Activated naive CD4-positive, alpha-beta T cell treated with anti-CD3 and anti-CD28 coated beads, Interleukin-2, amount 50 U/mL, for 16 hours (primary cell): ENCODE measurements at places on chromosomes 2 and 18.

DNA sequence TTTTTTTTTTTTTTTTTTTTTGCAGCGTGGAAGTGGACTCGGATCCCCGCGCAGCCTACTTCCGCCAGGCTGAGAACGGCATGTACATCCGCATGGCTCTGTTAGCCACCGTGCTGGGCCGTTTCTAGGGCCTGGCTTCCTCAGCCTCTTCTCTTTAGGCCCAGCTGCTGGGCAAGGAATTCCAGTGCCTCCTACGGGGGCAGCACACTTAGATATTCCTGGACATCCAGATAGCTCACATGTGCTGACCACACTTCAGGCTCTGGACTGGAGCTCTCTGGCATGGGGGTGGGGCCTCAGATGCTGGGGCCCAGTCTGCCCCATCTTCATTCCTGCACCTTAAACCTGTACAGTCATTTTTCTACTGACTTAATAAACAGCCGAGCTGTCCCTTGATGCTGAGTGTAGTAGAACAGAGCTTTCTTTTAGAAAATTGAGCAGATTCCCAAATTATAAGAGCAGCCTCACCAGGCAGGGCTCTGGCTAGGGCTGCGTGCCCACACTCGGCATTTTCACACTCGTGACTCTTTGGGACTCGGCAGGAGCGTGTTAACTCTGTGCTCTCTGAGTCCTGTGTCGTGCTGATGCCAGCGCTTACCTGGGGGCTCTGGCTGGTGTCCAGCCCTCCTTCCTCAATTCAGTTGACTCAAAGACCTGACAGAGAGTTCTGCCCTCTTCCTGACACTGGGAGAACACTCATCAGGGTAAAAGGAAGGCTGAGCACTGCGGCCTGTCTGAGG, 19.3 kb downstream of the SLC30A3 start:
- DNase-seq: no peak

GRCh38 chr2:152456262-152456661, 121.3 kb downstream of the FMNL2 start:
- no peak for DNase-seq

GRCh38 chr18:67969458-67969857, 452.9 kb upstream of the DSEL start:
- no peak for DNase-seq

- no peak for DNase-seq
These were observed 11.3 kb upstream of the KCNS3 start for GRCh38 chr2:17867133-17867532.

GRCh38 chr2:196927376-196928225, 1.1 kb upstream of the PGAP1 start:
- DNase-seq: peak; percentile 56

DNA sequence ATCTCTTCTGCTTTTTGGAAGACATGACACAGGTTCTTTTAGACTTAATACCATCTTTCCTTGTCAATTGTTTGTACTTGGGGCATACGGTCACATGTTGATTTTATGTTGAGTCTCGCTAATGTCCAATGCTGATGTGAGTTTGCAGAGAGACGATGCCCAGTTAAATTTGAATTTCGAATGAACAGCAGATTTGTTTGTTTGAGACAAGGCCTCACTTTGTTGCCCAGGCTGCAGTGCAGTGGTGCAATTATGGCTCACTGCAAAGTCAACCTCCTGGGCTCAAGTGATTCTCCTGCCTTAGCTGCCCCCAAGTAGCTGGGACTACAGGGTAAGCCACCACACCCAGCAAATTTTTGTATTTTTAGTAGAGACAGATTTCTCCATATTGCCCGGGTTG, 473.5 kb downstream of the RIT2 start:
- no peak for DNase-seq

DNA sequence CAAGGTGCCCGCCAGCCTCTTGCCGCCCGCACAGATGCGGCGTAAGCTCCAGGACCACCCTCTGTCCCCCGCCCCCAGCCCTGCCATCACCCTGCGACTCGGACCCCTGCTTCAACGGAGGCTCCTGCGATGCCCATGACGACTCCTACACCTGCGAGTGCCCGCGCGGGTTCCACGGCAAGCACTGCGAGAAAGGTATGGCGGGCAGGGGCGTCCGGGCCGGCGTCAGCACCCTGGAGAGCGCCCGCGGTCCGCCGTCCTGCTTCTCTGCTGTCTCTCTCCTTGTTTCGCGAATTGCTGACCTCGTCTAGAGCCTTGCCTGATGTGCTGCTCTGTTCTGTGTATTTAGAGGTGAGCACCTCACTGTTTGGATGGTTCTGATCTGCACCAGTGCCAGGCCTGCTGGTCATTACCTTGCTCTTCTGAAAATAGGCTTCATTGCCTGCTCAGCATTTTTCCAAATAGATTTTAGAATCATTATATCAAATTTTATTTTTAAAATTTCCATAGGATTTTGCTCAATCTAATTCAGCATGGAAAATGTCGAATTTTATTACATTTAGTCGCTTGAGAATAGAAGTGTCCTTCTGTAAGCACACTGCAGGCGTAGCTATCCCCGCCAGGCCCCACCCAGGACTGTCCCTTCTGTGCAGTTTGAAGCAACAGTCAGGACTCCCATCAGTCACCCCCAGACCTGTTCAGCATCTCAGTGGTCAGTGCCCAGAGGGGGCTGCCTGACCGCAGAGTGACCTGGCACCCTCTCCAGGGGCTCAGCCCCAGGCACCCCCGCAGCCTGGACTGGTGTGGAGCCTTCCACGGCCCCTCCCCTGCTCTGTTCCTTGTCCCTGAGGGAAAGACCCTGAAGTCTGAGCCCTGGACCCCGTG, 51.6 kb downstream of the SNED1 start:
- DNase-seq: no peak

DNA sequence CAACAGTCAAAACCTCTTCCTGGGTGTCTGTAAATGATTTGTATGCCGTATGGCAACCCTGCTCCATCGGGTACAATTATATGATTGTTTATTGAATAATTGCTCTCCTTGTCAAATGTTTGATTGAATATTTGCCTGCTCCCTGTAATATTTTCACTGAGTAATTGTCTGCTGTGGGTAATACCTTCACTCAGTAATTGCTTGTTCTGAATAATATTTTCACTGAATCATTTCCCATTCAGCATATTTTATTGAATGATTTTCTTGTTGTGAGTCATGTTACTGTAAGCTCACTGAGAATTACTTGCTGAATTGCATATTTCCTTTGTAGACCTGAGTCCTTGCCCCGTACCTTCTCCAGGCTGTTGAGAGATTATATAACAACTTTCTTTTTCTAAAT, 535.2 kb downstream of the METTL4 start:
- DNase-seq: no peak

- no peak for DNase-seq
These were observed 58.2 kb upstream of the HDAC4 start for GRCh38 chr2:239459056-239459455.

- no peak for DNase-seq
These were observed 387.8 kb downstream of the CDH7 start for GRCh38 chr18:66138642-66139041.

GRCh38 chr18:7576077-7576476, 9.0 kb downstream of the PTPRM start:
- DNase-seq: no peak
